ENCODE measurements at places on chromosomes 3 and 15.

DNA sequence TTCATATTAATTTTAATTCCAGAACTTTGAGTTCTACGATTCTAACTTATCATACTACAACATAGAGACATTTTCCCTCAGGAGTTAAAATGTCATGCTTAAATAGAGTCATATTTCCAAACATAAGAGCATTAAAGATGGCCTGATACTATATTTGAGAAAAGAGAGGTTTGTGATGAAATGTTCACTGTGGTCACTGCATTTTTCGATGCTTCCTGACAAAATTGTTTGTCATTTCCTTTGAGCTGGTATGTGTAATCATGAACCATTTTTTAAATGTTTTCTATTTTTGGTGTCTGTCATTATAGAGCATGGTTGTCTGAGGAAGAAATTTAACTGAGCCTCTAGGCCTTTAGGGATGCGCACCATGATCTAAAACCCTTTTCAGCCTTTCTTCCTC, 721.4 kb upstream of the NR2F2 start:
- no peak for DNase-seq

GRCh38 chr15:97654481-97655076, 305.9 kb upstream of the ARRDC4 start:
- no peak for DNase-seq

DNA sequence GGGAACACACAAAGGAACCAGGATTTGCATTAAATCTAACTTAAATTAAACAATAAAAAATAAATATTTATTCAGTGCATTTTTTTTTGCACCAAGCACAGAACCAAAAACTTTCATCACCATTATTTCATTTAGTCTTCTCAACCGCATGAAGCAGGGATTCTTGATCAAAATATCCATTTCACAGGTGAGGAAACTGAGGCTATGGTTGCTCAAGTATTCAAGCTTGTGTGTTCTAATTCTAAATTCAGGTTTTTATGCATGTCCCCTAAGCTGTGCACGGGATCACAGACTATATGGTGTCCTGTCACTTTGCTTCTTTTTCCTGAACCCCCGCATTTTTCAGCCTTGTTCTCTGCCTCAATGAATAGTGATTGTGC, 64.3 kb upstream of the BCL6 start:
- no peak for DNase-seq

- no peak for DNase-seq
These were observed 403.7 kb downstream of the SOX2 start for GRCh38 chr3:182115328-182116015.

DNA sequence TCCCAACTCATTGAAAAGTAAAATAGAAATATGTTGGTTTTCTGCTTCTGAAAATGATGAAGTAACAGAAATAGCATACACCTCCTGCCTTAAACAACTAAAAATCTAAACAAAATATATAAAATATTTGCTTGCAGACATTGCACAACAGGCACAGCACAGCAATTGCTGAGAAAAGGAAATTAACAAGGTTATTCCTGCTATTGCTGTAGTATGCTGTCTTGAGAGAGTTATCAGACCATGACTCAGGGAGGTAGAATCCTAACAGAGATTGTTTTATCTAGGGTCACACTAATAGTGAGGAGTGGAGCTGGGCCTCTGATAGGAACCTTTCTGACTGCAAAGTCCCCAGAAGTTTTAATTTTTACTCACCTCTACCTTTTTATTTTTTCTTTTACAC, 72.6 kb downstream of the ZBTB20 start:
- no peak for DNase-seq

DNA sequence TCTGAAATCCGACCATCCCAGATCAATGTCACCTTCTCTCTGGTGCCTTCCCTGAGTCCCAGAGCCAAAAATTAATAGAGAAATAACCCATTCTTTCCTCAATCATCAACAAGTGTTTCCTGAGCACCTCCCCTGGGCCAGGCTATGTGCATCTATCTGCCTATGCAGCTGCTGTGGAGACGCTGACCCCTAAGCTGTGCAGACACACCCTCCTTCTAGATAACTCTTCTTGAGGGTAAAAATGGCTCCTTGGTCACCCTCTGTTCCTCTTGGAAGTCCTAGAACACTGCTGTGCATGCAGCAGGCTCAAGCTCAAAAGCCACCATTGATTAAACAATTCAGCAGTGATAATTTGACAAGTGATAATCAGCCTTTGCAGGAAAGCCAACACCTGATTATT, 18.4 kb downstream of the CA12 start:
- DNase-seq, result no peak

- no peak for DNase-seq
These were observed 3.9 kb upstream of the SRGAP3 start for GRCh38 chr3:9253327-9253726.

- DNase-seq, result no peak
These were observed 167.8 kb upstream of the DPH6 start for GRCh38 chr15:35713733-35714132.

- no peak for DNase-seq
These were observed 19.1 kb upstream of the RPL22L1 start for GRCh38 chr3:170889132-170889531.

DNA sequence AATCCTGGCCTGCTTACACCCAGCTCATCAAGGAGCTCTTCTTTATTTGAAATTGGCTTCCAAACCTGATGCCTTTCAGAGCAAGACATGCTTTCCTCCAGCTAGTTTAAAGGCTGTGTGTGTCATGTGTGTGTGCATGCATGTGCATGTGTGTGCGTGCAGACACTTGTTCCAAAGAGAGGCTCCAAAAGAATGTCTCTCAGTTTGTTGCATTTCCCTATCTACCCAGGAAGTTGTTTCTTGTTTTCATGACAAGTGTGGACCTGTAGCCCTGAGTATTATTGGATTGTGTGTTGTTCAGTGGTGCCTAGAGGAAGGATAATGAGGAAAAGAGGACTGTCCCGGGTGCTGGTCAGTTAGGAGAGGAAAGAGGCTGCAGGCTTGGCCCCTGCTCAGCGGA, 240.0 kb downstream of the THSD4 start:
- DNase-seq, result no peak

DNA sequence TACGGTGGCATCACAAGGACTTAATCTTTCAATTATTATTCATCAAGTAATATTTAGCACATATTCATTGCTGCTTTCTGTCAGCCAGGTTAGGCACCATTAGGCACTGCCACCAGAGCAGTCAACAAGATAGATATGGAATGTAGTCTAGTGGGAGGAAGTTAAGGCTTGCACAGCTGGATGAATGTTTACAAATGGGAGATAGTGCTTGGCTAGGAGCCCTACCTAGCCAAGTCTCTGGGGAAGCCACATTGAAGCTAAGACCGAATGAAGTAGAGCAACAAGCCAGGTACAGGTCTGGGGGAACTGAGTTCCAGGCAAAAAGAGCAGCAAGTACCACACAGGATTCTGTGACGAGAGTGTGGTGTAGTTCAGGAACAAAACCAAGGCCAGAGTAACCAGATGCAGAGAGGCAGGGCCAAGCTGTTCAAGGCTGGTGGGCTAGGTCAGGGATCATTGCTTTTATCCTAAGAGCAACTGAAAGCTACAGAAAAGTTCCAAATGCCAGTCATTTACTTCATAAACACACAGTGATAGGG, 33.4 kb upstream of the SCAANT1 start:
- DNase-seq, result no peak

DNA sequence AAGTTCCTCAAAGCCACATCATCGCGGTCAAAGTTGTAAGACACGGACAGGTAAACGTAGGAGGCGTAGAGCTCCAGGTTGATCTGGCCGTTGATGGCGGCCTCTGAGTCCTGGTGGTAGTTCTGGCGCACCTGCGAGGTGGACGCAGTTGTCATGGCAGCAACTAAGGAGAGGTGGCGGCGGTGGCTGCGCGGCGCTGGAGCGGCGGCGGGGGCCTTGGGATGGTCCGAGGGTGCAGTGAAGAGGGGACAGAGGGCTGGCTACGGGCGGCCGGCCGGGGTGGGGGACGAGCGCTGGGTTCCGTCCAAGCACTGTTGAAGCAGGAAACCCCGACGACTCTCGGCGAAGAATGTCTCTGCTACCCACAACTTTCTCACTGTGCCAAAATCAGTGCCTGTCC, 38.9 kb downstream of the RAB7A start:
- DNase-seq, result no peak

DNA sequence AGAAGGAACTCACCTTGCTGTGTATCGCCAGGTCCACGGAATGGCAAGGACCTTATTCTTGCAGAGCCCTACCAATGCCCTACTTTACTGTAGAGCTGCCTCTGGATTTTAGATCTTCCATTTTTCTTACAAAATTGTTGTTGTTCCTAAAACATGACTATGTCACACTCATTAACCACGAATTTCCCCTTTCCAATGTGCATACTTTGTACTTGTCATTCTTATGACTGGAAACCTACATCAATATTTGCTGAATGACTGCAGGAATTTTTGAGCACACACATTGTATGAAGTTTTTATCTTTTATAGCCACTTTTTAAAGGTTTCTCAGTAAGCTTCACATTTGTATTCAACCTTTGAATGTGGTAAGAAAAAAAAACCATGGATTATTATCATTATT, 35.9 kb upstream of the CMSS1 start:
- DNase-seq, result no peak

DNA sequence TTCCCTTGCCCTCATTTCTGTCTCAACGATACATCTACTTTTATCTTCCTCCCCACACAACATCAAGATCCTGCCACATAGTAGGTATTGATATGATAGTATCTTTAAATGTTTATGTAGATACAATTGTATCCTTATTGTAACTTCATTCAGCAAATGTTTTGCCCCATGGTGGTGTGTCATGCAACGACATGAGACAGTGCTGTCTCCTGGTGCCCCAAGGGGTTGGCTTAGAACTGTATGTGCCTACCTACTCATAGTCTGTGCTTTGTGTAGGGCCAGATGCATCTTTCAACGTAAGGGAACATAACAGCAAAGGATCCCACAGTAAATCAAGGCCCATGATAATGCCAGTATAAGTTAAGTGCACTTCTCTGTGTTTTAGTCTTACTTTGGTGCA, 2.8 kb upstream of the CD47 start:
- DNase-seq, result no peak

GRCh38 chr3:122092460-122093165, 37.5 kb downstream of the CD86 start:
- no peak for DNase-seq

DNA sequence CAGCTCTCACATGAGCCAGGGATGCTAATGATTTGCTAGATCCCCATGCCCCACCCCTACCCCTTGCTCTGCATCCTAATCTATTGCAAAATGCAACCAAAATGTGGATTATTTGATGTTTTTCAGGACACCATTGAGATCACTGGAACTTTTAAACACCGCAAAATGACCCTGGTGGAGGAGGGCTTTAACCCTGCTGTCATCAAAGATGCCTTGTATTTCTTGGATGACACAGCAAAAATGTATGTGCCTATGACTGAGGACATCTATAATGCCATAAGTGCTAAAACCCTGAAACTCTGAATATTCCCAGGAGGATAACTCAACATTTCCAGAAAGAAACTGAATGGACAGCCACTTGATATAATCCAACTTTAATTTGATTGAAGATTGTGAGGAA, 29.7 kb downstream of the HDC start:
- DNase-seq, result no peak

GRCh38 chr15:73682600-73683090, 1.5 kb upstream of the CD276 start:
- DNase-seq, result no peak

DNA sequence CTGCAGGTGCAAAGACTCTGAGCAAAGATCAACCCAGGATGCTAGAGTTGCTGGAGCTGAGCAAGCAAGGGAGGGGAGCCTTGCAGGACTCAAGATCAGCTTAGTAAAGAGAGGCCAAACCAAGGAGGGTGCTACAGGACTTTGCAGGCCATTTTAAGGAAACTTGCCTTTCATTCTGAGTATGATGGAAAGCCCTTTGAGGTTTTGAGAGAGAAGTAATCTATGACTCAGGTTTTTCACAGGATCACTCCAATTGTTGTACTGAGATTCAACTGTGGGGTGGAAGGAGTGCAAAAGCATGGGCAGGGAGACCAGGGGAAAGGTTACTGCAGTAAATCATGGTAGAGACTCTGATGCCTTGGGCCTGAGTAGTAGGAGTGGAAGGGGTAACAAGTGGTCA, 260.4 kb upstream of the GPR149 start:
- no peak for DNase-seq

- no peak for DNase-seq
These were observed 195.0 kb downstream of the MAGI1 start for GRCh38 chr3:65843732-65844131.

- no peak for DNase-seq
These were observed 44.4 kb downstream of the PTH1R start for GRCh38 chr3:46921871-46922271.

DNA sequence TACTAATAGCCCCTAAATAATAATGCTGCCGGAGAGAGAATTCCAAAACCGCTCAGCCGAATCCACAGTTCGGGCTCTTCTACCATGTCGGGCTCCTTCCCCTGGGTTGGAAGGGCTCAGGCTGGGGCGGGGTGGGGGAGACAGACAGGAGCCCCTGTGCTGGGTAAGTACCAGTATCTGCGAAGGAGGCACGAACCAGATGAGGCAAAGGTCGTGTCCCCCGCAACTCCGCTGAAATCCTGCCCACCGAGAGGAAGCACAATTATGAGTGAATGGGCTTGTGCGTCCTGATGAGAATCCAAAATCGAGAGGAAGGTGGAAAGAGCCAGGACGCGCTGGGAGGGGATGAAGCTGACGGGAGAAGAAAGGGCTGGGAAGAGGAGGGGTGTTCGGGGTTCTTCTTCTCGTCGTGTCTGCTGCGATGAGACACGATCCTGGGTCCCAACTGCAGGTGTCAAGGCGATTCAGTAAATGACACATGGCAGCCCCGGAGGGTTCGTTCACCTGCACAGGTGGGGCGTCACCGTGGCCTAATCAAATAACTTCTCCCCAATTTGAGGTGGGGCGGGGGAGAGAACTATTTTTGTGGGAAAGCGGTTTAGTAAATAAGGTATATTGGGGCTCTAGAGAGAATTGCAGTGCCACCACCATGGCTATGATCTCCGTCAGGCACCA, 707 bp upstream of the FAM81A start:
- DNase-seq, result no peak

DNA sequence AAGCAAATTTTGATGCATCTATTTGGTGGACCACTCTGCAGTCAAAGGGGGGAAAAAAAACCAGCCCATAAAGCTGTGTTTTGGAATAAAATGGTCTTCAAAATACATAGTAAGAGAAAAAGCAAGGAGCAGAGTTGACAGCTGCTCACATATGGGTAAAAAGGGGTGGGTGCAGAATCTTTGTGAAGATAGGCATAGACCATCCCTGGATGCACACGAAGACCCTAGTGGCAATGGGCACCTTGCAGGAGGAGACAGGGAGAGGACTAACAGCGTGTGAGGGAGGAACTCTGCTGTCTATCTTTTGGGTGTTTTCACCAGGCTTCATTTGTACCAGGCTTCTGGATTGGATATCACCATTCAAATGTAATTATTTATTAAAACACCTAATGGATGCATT, 43.9 kb downstream of the CTNNB1 start:
- no peak for DNase-seq

Measured in fibroblast of skin of left biceps (primary cell).